ENCODE measurements at places on chromosomes 6 and 20. TPM values are rescaled to one million over a fixed set of nuclear protein-coding genes. Genes with fewer than 3 reads are reported as not detected.
A peak's percentile ranks its signal among the peaks of the same experiment; 100 is the strongest.

DNA sequence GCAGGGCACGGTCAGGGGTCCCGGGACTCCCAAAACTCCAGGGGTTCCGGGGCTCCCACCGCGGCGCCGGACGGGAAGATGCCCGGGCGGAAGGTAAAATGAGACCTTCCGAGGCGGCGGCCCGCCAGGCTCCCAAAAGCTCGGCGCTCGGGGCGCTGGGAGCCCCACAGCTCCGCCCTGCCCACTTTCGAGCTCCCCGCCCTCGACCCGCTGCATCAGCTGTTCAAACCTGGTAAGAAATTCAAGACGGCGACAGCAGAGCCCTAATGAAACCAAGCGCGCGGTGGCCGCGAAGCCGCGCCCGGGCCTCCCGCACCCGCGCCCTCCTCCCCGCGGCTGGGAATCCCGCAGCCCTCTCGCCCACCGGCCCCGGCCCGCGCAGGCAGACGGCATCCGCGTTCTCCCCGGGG lies 369 bp downstream of the SLC4A11 start:
- peak; percentile 90 for DNase-seq
- H3K27ac ChIP-seq = no peak overlapping the region
- no peaks in the 10 kb centered on the region for H3K36me3 ChIP-seq
- peaks cover 13% of the 10 kb centered on the region for H3K4me1 ChIP-seq

GRCh38 chr6:82554666-82555065 lies 191.0 kb downstream of the TPBG start:
- H3K36me3 ChIP-seq = no peaks in the 10 kb centered on the region
- DNase-seq = no peak
- no peaks in the 10 kb centered on the region for H3K27me3 ChIP-seq
- H3K27ac ChIP-seq = no peak overlapping the region
- no peaks in the 10 kb centered on the region for H3K4me1 ChIP-seq

DNA sequence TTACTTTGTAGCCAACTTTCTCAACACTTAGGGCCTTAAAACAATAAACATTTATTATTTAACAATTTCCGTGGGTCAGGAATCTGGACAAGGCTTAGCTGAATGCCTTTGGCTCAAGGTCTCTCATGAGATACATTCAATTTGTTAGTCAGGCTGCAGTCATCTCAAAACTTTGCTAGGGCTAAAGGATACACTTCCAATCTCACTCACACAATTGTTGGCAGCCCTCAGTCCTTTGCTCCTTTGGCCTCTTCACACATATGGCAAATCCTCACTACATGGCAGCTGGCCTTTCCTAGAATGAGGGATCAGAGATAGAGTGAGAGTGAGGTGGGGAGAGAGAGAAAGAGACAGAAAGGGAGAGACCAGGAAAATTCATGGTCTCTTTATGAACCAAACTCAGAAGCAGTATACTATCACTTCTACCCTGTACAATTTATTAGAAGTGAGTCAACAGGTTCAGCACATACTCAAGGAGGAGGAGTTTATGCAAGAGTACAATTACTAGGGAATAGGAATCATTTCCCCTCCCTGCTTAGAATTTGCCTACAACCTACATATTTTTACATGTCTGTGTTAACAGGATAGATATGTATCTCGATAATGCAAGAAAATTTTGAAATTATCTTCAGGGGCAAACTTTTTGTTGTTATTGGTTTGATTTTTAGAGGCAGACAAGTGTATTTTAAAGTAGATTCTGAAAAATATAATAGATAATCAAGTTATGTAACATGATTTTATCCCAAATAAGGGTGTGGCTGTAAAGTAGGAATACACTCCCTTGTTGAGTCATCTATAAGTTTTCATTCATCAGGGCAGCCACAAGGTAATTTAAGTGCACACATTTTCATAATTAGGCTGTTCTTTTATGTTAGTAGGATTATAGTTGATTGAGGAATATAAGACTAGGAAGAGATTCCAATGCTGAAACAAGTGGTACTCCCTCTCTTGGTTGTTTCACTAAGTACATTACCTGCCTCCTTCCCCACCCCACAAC lies 85.9 kb upstream of the HMGCLL1 start:
- H3K4me3 ChIP-seq = no peak overlapping the region
- no peak overlapping the region for H3K27ac ChIP-seq
- DNase-seq = no peak
- H3K36me3 ChIP-seq = no peaks in the 10 kb centered on the region
- no peaks in the 10 kb centered on the region for H3K4me1 ChIP-seq

DNA sequence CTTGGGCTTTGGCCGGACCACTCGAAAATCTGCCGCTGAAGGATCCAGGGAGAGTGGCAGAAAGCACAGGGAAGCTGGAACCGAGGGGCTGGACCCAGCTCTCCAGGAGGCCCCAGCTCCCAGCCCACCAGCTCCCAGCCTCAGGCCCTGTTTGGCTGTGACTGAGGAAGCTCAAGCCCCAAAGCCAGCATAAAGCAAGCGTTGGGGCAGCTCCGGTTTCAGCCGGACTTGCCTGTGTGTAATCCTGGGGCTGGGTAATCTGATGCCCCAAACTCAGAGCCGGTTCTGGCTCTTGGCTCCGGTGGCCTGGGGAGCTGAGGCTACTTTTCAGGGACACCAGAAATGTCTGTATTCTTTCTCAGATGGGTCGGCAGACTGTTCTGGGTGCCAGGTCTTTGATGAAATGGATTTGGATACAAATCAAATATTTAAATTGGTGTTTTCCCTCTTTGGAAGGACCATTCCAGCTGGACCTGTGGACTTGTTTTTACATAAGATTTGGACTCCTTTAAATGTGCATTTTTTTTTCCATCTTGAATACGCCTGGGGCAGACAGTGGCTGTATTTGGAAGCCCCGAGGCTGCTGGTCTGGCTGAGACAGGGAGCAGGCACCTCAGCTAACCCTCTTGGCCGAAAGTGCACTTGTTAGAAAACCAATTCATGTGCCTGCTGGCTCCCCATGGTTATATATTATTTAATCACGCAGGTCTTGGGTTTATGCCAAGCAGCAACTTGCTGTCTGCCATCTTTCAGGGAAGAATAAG lies 29.7 kb downstream of the RPP40 start:
- no peak overlapping the region for H3K4me3 ChIP-seq
- no peak for DNase-seq
- no peaks in the 10 kb centered on the region for H3K4me1 ChIP-seq
- H3K27me3 ChIP-seq = no peaks in the 10 kb centered on the region

DNA sequence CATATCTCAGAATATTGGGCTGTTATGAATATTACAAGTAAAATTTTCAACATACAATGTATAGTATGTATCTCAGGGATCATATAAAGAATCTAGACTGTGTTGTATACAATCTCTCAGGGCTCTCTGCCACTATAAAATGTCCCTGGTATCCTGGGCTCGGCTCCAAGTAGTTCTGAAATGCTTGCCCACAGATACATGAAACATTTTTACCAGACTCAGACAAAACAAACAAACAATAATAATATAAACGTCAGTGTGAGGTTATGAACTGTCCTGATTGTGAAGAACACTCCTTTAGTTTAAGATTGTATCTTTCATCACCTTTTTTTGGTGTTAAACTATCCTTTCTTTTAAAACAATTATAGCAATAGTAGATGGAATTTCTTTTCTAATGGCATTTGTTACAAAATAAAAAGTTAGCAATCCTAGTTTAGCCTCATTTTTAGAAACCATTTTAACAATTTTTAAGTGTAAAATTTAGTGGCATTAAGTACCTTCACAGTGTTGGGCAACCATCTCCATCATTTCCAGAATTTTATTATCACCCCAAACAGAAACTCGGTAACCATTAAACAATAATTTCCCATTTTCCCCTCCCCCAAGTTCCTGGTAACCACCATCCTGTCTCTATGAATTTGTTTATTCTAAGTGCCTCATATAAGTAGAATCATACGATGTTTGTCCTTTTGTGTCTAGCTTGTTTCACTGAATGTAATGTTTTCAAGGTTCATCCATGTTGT lies 17.4 kb upstream of the LY86 start:
- DNase-seq = no peak
- no peak overlapping the region for H3K27ac ChIP-seq
- H3K27me3 ChIP-seq = no peaks in the 10 kb centered on the region
- H3K4me3 ChIP-seq = no peak overlapping the region
- no peaks in the 10 kb centered on the region for H3K4me1 ChIP-seq
- no peaks in the 10 kb centered on the region for H3K36me3 ChIP-seq

DNA sequence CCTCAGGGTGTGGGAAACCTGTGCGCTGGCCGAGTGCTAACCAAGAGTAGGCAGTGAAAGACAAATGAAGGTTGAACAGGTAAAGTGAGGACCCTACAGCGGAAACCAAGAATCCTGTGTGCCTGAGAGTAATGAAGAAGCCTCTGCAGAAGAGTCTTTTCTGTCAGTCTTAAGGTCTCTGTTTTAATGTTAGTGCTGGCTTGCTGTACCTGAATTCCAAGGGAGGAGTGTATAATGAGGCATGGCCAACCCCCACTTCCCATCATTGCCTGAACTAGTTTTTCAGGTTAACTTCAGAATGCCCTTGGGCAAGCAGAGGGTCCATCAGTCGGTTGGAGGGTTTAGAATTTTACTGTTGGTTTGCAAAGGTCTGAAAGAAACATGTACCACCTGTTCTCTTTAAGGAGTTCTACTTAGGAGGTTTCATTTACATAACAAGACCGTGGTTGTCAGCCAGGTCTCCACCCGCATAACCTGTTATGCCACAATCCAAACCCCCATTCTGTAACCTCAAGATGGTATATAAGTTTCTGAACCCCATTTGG lies 589 bp upstream of the PDCD2 start:
- H3K4me1 ChIP-seq = peaks cover 13% of the 10 kb centered on the region
- H3K27ac ChIP-seq = peak overlapping the region; percentile 98
- no peaks in the 10 kb centered on the region for H3K36me3 ChIP-seq
- peak overlapping the region; percentile 56 for H3K4me3 ChIP-seq

- H3K27ac ChIP-seq = no peak overlapping the region
- no peaks in the 10 kb centered on the region for H3K27me3 ChIP-seq
- peaks cover 10% of the 10 kb centered on the region for H3K4me1 ChIP-seq
- H3K36me3 ChIP-seq = no peaks in the 10 kb centered on the region
- no peak overlapping the region for H3K4me3 ChIP-seq
These were observed 219.9 kb upstream of the ECI2 start for GRCh38 chr6:4355241-4355640.

GRCh38 chr20:51341581-51341980 lies 200.9 kb downstream of the NFATC2 start:
- no peaks in the 10 kb centered on the region for H3K4me1 ChIP-seq
- no peaks in the 10 kb centered on the region for H3K27me3 ChIP-seq
- H3K36me3 ChIP-seq = no peaks in the 10 kb centered on the region
- no peak overlapping the region for H3K27ac ChIP-seq
- H3K4me3 ChIP-seq = no peak overlapping the region
- DNase-seq = no peak

- peak; percentile 58 for DNase-seq
- peak overlapping the region; percentile 77 for H3K27ac ChIP-seq
- H3K4me1 ChIP-seq = peaks cover 95% of the 10 kb centered on the region
- H3K4me3 ChIP-seq = no peak overlapping the region
These were observed 59.4 kb downstream of the GFOD1 start for GRCh38 chr6:13427801-13428582.

DNA sequence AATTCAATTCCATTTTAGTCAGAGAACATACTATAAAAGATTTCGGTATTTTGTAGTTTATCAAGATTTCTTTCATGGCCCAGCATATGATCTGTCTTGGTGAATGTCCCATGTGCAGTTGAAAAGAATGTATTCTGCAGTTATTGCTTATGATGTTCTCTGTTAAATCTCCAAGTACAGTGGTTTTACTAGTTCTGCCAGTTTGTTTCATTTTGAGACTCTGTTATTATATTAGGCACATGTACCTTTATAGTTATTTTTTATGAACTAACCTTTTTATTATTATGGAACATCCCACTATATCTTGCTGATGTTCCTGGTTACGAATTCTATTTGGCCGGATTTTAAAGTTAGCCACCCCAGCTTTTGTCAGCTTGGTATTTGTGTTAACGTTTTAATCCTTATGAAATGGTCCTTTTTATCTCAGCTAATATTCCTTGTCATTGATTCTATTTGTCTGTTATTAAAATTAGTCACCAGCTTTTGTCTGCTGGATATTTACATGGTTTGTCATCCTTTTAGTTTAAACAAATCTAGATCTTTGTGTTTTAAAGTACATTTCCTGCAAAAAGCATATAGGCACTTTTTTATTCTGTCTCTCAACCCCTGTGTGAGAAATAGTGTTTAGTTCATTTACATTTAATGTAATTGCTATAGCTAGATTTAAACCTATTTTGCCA lies 48.9 kb downstream of the VTA1 start:
- DNase-seq = no peak
- H3K27me3 ChIP-seq = no peaks in the 10 kb centered on the region
- H3K36me3 ChIP-seq = peaks cover 22% of the 10 kb centered on the region
- H3K4me3 ChIP-seq = no peak overlapping the region

- H3K27me3 ChIP-seq = no peaks in the 10 kb centered on the region
- H3K36me3 ChIP-seq = no peaks in the 10 kb centered on the region
- no peaks in the 10 kb centered on the region for H3K4me1 ChIP-seq
- no peak overlapping the region for H3K4me3 ChIP-seq
- DNase-seq = no peak
These were observed 9.2 kb upstream of the C6orf141 start for GRCh38 chr6:49541210-49541724.

DNA sequence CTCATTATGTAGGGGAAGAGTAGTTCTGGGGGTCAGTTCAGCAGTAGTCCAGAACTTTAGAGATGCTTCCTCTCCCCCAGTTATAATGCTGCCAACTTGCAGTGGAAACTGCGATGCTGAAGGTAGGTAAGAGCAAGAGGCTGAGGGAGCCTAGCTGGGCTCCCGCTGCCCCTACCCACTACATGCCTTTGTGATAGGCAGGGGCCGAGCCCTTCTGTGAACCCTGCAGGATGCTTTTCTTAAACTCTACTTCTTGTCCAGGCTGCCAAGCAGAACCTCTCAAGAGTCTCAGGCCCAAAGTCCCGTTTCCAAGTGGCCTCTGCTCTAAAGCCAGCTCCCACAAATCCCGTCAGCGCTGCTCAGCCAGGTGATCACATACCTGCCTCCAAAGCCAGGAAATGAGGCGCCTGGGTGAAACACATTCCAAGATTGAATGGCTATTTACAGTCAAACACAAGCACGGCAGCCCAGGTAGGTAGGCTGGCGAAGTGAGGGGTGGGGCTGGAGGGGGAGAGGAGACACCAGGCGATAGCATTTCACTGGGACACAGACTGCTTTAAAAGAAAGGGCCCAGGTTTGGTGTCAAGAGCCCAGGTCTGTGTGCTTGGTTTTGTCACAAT lies 150.7 kb downstream of the CD24 start:
- no peaks in the 10 kb centered on the region for H3K36me3 ChIP-seq
- H3K27me3 ChIP-seq = no peaks in the 10 kb centered on the region
- H3K4me1 ChIP-seq = no peaks in the 10 kb centered on the region
- no peak overlapping the region for H3K4me3 ChIP-seq
- no peak overlapping the region for H3K27ac ChIP-seq
- DNase-seq = no peak

- peak; percentile 24 for DNase-seq
- no peak overlapping the region for H3K27ac ChIP-seq
- H3K4me1 ChIP-seq = peaks cover 11% of the 10 kb centered on the region
- no peak overlapping the region for H3K4me3 ChIP-seq
- H3K36me3 ChIP-seq = no peaks in the 10 kb centered on the region
These were observed 16.3 kb downstream of the BMP2 start for GRCh38 chr20:6783752-6784151.

CLVS2 gene
- 0.03 TPM for total RNA-seq

WFDC10B gene
- total RNA-seq = 9.4 TPM

CCR6 gene
- not detected for total RNA-seq

CGA gene
- not detected for total RNA-seq

GJA1 gene
- 98.1 TPM for total RNA-seq

IL17A gene
- total RNA-seq = not detected

KIF6 gene
- total RNA-seq = 7.9 TPM

SIRPD gene
- total RNA-seq = 0.91 TPM

SAMD5 gene
- total RNA-seq = 5.3 TPM

KIZ gene
- 29.3 TPM for total RNA-seq

SPATS1 gene
- not detected for total RNA-seq

PDYN gene
- not detected for total RNA-seq

PBOV1 gene
- not detected for total RNA-seq

ZKSCAN8 gene
- 11.7 TPM for total RNA-seq

GTF3C6 gene
- 40.7 TPM for total RNA-seq

ANKRD66 gene
- not detected for total RNA-seq

All from upper lobe of left lung (tissue), 6 donors.